Stimulated activated CD8-positive, alpha-beta memory T cell treated with anti-CD3 and anti-CD28 coated beads, Interleukin-7, amount 100 ng/mL, for 1 hour (primary cell): ENCODE measurements at places on chromosomes 4 and X.

GRCh38 chr4:78829296-78829695, 53.1 kb downstream of the BMP2K start:
- DNase-seq, result no peak

DNA sequence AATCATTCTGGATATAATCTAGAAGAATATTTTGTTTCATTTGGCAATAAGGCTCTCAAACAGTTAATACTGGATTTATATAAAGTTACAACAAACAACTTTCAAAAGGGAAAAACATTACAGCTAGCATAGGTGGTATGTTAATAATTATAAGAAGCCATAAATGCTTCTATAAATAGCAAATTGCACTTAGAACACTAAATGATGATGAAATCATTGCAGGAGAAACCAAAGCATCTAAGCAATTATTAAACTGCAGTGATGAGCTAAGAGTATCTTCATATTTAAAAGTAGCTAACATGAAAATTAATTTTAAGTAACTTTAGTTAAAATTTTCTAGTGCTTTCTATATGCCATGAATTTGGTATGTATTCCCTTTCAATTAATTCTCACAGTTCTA, 189.5 kb downstream of the CENPC start:
- DNase-seq, result no peak

GRCh38 chr4:150862829-150863228, 152.3 kb downstream of the LRBA start:
- no peak for DNase-seq

DNA sequence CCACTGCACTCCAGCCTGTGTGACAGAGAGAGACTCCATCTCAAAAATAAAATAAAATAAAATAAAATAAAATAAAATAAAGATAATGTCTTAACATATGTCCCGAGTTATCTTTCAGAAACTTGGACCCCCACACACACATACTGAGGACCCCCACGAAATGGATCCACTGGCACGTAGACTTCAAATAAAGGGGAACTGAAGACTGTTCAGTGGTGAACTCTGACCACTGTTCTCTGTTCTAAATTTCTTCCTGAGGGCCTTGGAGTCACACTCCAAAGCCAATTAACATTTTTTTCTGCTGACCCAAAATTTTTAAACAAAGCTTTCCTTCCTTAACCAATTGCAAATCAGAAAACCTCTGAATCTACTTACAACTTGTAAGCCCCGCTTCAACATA, 43.5 kb upstream of the PRDX4 start:
- DNase-seq, result no peak

DNA sequence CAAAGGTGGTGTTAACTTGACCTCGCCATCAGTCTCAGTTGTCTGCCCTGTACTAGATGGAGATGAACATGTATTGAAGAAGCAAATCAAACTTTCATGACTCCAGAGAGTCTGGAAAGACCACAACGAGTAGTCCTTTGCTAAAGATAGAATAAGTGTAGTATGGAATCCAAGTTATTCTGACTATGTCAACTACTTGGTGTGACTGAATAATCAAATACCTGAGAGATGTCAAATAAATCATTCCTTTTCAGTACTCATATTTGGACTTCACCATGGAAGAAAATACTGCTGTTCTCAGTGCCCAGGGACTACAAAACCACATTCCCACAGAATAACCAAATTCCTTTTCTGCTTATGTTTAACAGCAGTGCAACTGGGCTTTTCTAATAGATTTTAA, 161.2 kb upstream of the SPRY1 start:
- DNase-seq, result no peak

DNA sequence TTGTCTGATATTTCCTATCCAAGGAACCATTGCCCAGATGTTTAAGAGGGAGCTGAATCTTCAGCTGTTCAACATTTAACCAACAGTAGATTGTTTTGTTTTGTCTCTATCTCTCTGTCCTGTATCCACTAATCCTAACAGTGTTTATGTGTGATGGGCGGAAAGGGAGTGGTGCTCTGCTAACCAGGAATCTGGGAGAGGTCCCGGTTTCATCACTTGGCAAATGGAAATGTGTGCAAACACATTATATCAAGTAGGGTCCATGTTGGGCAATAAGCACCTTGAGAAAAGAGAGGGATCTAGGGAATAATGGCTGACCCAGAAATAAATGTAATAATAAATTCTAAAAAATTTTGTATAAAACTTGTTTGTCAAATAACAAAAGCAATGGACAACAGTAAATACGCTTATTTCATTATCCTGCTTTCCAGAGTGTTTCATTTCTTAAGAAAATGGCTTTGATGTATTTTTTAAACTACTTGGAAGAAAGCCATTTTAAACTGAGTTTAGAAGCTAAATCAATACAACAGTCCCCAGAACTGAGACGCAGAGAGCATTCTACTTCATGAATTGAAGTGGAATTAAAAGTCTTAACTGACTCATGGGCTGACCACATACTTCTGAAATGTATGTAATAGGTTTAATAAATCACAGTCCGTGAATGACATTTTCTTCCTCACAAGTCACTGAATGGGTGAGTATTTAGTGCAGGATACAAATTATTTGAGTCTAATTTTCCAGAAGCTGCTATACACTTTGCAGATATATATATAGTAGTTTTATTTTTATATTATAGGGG, 55.8 kb downstream of the EMCN start:
- no peak for DNase-seq

GRCh38 chrX:20233336-20233735, 33.4 kb downstream of the RPS6KA3 start:
- no peak for DNase-seq

- no peak for DNase-seq
Measured at GRCh38 chrX:23373129-23373804, 38.6 kb downstream of the PTCHD1 start.

- no peak for DNase-seq
Measured at GRCh38 chr4:79993476-79993875, 79.6 kb downstream of the ANTXR2 start.

GRCh38 chrX:1212532-1212931, at the start of gene CRLF2:
TSS of gene CRLF2 (minus strand) at chrX:1212649. CDS start at chrX:1212634, 15 bp downstream.
- no peak for DNase-seq

DNA sequence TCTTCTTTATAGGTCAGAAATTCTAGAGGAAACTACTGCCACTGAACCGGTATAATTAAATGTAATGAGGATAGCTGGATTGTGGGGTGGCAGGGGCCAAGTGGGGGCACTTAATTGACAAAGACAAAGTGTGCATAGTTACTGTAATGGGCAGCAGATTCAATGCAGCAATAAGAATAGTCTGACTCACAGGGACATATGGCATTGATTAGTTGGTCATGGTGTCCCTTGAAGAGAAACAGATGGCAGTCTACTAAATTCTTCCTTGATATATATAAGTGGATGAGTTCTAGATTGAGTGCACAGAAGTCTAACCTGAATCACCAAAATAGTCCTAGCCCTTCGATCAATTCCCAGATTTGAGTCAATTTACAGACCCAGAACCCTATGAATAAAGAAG, 31.6 kb downstream of the ETDC start:
- no peak for DNase-seq

DNA sequence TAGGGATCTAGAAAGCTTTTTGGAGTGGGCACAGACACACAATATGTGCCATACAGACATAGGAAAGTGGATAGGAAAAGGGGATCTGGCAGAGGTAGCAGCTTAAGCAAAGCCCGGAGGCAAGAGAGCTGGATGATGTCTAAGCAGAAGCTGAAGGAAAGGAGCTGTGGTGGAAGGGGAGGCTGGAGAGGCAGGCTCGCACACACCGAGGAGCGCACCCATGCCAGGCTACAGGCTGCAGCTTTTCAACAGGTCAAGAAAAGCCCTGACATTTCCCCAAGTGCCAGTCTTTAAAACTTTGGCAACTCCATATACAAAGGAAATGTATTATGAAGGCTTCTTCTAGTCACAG, 67.4 kb downstream of the SOWAHB start:
- no peak for DNase-seq

DNA sequence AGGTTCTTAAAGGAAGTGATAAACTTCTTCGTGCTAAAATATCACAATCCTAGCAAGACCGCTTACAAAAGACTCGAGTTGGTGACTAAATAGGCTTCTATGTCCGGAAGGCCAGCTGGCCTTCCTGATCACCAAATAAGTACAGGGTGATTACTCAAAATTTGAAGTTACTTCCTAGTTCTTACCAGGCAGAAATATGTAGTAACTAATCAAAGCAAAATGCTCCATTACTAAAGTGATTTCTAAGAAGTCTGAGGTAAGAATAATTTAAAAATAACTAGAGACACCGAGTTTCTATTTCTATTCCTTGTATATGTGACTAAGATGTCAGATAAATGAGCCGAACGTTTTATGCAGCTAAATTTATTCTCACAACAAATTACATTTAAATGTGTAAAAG, 62.2 kb downstream of the NSUN7 start:
- DNase-seq, result no peak

DNA sequence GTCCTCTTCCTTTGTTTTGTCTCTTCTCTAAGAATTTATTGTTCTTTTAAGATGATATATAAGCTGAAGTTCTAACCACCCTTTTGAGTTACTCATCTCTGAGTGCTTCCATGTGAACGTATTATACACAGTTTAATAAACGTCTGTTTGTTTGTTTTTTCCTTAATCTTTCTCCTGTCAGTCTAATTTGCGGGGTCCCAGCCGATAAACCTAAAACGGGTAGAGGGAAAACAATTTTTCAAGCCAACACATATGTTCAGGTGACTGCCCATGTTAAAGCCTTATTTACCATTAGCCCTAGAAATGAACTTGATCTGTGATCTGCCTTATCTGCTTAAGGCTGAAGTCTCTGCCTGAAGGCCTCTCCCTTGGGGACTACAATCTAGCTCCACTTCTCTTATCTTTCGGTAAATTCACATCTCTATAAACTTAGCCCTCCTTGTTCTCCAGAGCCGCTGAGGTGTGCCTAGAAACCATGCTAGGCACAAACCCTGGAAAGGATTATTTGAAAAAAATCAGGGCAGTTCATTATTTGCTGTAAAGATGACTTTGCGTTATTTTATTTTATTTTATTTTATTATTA, 158.8 kb downstream of the CAMK2D start:
- DNase-seq, result no peak

DNA sequence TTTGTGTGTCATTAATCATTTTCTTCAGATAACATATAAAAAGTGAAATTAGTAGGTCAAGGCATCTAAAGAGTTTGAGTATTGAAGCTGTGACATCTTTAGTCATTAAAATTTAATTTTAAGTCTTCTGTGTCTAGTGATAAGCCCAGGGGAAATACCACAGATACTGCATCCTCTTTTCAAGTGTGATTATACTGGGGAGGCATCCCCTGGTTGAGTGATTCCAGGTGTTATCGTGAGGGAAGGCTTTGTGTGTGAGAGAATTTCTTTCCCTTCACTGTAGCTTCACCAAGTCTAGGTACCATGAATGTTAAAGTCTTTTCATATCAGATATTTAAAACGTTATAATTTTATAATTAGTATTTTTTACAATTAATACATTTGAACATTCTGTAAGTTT, 193.4 kb downstream of the FRAS1 start:
- DNase-seq, result no peak

DNA sequence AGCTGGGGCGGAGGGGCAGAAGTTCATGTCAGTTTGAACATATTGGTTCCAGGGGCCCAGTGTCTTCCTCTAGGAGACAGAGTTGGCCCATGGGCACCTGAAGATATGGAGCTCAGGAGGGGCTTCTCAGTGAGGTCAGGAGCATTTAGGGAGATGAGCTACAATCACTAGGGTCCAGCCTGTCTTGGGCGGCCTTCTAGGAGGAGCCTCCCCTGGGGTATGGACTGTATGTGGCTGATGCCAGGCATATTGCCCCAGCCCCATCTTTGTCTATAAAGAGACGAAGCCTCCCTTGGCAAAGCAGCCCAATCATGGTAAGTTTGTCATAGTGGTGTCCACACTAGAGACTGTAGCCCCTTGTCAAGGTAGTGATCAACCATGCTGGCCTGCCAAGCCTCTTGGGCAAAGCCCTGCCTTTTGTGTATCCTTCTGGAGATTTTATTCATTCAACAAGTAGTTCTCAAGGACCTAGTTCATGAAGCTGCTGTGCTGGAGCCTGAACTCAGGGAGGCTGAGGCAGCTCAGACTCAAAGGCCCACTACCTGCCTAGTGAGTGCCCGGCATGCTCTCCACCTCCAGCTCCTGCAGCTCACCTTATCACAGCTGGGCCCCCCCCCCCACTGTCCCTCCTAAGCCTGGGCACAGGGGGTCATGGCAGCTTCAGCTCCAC, 5.4 kb upstream of the CNGA2 start:
- no peak for DNase-seq

DNA sequence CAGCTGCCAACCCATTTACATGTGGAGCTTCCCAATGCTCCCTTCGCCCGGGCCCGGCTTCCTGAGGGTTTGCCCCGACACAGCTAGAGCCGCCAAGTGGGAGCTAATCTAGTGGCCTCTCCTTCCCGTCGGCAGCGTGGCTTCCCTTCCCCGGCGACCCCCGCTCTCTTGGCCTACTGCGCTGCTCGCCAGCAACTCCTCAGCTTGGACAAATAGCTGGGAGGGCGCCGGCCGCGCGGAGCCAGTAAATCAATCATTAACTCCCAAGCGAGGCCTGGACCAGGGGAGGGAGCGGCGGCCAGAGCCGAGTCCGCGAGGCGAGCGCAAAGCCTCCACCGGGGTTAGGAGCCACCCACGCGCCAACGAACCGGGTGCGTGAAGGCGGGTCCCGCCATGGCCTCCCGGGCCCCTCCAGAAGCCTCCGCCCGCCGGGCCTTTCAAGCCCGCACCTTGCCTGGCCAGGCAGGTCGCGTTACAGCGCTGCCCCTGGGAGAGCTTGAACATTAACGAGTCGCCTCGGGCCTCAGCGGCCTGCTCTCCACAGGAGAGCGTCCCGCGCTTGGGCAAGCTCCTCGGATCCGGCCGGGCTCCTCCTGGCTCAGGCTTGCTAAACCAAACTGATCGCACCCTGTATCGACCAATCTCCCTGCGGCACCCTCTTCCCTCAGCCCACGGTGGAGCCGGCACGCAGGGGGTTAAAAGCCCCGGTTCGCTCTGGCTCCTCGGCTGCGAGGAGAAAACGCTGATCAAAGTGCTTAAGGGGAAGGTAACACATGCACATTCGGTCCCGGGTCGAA, 10.6 kb upstream of the BCOR start:
- DNase-seq, result no peak

- DNase-seq, result no peak
Measured at GRCh38 chr4:186687265-186687664, 36.4 kb downstream of the FAT1 start.

DNA sequence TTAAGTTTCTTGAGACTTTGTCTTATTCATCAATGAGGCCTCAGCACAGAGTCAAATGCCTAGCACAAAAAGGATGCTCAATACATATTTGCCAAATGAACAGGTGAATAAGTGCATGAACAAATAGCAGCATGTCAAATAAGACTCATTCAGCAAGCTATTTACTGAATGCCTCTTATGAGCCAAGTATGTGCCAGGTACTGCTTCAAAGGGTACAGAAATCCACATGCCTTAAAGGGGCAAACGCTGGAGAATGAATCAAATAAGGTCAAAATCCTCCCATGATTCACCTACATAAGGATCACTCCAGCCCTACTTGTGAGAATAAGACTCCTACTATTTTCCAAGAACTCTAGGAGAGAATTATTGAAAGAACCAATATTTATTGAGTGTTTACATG, 260.2 kb upstream of the CPEB2 start:
- DNase-seq, result no peak

DNA sequence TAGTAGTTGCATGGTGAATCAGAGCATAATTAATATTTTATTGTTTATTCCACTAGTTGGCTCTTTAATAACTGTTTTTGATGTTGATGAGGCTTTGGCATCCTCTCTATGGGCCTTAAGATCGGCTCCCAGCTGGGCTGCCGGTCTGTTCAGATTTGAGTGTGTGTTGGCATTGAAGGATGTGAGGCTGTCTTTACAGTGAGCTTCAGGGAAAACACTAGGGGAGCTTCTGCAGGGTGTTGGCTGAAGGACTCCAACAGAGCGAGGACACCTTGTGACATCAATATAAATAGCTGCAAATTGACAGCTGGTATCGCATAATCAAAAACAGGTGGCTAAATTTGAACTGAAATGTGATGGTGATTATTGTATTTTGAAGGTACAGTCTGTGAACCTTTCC, 322.0 kb downstream of the FSTL5 start:
- DNase-seq, result no peak
